Posterior cingulate gyrus (tissue), 11 donors: ENCODE measurements at places on chromosomes 16 and 17.

DNA sequence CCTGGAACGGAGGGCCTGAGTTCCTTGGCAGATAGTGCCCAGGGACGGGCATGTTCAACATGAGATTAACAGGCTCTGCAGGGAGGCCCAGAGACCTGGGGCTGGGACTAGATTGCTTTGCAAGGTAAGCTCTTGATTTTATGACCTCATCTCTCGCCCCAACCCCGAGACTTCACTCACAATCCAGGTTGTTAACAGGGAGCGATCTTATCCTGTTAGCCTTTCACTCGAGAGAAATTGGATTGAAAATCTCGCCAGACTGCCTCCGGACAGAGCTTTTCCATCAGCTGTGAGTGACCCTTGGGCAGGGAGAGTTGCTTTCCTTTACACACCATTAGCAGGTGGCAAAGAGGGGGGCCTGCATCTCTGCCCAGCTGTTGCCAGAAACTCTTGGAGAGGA lies 521.7 kb upstream of the EEF2KMT start:
- DNase-seq: no peak

- no peak for DNase-seq
These were observed 37.7 kb downstream of the DUSP14 start for GRCh38 chr17:37527249-37527851.

GRCh38 chr17:71325886-71326285 lies 794.9 kb upstream of the SOX9 start:
- DNase-seq: no peak

- no peak for DNase-seq
These were observed 4.1 kb downstream of the CCL4L2 start for GRCh38 chr17:36214918-36215317.

- no peak for DNase-seq
These were observed 92.8 kb upstream of the ZNF469 start for GRCh38 chr16:88289968-88290401.

- no peak for DNase-seq
These were observed 34.9 kb downstream of the ARHGAP27 start for GRCh38 chr17:45397796-45398195.

- no peak for DNase-seq
These were observed 5.6 kb downstream of the TOP3A start for GRCh38 chr17:18309202-18309601.
